ENCODE measurements at places on chromosomes 5 and 9.

DNA sequence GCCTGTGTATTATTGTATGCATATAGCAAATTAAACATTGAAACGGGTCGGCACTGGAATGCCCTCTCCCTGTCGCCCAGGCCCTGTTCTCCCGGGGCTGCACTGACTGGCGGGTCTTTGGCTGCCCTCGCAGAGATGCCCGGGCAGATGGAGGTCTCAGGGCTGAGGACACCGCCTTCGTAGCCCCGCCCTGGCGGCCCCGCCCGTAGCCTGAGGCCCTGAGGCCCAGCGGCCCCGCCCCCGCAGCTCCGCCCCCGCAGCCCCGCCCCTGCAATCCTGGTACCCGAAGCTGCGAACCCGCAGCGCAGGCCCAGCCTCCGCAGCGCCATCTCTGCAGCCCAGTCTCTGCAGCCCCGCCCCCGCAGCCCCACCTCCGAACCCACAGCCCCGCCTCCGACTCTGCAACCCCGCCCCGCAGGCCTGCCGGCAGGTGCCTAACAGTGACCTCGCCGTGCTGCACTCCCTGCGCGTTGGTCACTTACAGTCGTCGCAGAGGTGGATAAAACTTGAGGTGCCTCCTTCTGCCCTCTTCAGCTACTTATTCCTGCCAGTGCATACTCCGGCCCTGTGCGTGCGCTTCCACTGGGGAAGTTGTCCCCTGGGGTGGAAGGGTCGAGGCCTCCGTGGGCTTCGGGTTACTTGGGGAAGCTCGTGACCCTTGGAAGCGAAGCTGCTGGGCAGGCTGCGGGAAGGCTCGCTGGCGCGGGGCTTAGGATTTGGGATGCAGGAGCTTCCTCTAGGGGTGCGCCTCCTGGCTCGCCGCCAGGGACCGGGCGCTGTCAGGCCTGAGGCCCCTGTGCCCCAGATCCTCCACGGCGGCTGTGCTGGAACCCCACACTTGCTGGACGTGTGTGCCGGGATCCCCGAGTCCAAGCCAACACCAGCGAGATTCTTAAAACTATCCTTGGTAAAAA lies 72.3 kb downstream of the ICE1 start:
- peak; percentile 69 for DNase-seq

DNA sequence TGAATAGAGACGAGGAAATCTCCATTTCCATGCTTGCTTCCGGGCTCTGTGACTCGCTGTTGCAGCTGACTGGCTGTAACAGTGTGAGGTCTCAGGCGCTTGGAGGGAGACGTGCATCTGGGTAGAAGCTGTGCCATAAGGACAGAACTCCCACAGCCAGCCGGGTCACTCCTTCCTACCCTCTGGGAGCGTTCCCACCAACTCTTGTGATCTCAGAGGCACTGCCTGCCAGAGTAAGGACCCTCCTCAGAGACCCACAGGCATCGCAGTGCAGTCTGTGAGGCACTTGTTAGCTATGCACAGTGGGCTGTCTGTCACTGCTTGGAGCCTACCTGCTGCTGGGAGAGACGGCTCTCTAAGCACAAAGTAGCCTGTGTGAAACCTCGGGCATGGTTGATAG lies 203.4 kb upstream of the SEMA6A start:
- no peak for DNase-seq

- no peak for DNase-seq
Observed at GRCh38 chr9:133854765-133855164, 116.6 kb upstream of the SARDH start.

- no peak for DNase-seq
Observed at GRCh38 chr9:76581731-76582130, 122.7 kb downstream of the GCNT1 start.

DNA sequence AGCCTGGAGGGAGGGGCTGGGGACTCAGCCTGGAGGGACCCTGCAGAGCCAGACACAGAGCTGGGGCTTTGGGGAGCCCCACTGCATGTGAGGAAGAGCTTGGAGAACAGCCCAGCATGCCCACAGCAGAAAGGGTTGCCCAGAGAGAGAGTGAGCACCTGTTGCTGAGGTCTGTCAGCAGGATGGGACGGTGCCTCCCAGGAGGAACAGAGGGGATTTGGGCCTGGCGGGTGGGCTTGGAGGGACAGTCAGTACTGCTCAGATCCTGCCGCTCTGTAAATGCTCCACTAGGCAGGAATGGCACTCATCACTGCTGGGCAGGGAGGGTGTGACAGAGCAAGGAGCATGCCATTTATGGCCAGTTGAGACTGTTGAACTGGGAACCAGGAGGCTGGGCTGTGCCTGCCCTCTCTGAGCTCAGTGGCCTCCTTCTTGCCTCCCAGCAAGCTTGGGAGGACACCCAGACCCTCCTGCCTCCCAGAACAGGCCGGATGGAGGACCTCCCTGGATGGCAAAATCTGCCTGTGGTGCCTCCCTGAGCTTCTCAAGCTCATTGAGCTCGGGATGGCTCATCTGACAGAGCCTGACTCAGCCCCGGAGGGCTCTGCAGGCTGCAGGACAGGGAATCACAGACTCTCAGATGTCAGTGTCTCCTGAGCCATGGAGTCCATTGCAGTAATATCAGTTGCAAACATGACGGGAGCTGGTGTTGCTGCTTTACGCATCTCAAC lies 786 bp upstream of the HRCT1 start:
- DNase-seq: no peak

All from ureter (tissue), 1 donor.